ENCODE measurements at places on chromosomes 7 and 10.
A peak's percentile ranks its signal among the peaks of the same experiment; 100 is the strongest.

GRCh38 chr7:154287356-154287755, 235.2 kb downstream of the DPP6 start:
- H3K36me3 ChIP-seq, result no peaks in the 10 kb centered on the region
- no peak for DNase-seq
- no peaks in the 10 kb centered on the region for H3K4me1 ChIP-seq
- H3K4me3 ChIP-seq, result no peak overlapping the region
- H3K27me3 ChIP-seq, result no peaks in the 10 kb centered on the region
- H3K27ac ChIP-seq, result no peak overlapping the region

GRCh38 chr10:28434063-28434462, 98.9 kb upstream of the WAC start:
- no peak for DNase-seq
- no peaks in the 10 kb centered on the region for H3K36me3 ChIP-seq
- H3K4me3 ChIP-seq, result no peak overlapping the region
- H3K4me1 ChIP-seq, result no peaks in the 10 kb centered on the region

- peaks cover 87% of the 10 kb centered on the region for H3K4me1 ChIP-seq
- H3K27ac ChIP-seq, result peak overlapping the region; percentile 28
- H3K36me3 ChIP-seq, result peaks cover 14% of the 10 kb centered on the region
- no peaks in the 10 kb centered on the region for H3K27me3 ChIP-seq
- peak; percentile 80 for DNase-seq
Measured at GRCh38 chr10:6592080-6592479, 12.0 kb upstream of the PRKCQ start.

GRCh38 chr10:68963151-68963550, 7.2 kb downstream of the DDX21 start:
- no peak overlapping the region for H3K4me3 ChIP-seq
- H3K27me3 ChIP-seq, result no peaks in the 10 kb centered on the region
- no peak overlapping the region for H3K27ac ChIP-seq
- H3K36me3 ChIP-seq, result peaks cover 62% of the 10 kb centered on the region
- no peak for DNase-seq
- H3K4me1 ChIP-seq, result peaks cover 8% of the 10 kb centered on the region

DNA sequence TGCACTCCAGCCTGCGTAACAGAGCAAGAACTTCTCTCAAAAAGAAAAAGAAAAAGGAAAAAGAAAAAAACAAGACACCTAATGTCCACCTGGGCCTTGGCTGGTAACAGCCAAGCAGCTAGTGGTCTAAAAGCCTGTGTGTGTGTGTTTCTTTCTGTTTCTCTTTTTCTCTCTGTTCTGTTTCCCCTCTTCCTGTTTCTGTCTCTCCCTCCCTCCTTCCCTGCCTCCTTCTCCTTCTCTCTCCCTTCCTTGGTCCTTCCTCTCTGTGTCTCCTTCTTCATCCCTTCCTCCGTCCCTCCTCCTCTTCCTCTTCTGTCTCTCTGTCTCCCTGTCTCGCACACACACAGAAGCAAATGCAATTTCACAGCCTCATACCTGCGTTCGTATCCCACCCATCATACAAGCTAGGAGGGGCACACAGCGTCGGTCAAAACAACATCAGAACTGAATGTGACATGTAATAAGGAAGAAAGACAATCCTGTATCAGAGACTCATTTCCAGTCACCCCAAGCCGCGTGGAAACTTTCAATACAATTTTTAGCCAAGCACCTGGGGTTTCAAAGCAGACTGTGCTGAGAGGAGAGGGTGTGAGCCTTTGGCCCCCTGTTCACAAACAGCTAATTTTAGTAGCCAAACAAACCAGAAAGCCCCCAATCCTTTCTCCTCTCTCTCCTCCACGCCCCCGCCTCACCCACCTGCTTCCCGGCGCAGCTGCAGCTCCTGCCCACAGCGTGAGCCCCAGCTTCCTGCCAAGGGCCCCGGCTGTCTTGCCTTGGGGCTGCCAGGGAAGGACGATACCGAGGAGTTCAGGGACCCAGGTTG, 50.2 kb upstream of the GNA12 start:
- H3K27me3 ChIP-seq, result no peaks in the 10 kb centered on the region
- H3K4me1 ChIP-seq, result peaks cover 17% of the 10 kb centered on the region
- peak; percentile 61 for DNase-seq

- no peak for DNase-seq
- no peaks in the 10 kb centered on the region for H3K36me3 ChIP-seq
- H3K27me3 ChIP-seq, result no peaks in the 10 kb centered on the region
- H3K4me1 ChIP-seq, result no peaks in the 10 kb centered on the region
Measured at GRCh38 chr7:157457355-157458253, 120.8 kb downstream of the DNAJB6 start.

DNA sequence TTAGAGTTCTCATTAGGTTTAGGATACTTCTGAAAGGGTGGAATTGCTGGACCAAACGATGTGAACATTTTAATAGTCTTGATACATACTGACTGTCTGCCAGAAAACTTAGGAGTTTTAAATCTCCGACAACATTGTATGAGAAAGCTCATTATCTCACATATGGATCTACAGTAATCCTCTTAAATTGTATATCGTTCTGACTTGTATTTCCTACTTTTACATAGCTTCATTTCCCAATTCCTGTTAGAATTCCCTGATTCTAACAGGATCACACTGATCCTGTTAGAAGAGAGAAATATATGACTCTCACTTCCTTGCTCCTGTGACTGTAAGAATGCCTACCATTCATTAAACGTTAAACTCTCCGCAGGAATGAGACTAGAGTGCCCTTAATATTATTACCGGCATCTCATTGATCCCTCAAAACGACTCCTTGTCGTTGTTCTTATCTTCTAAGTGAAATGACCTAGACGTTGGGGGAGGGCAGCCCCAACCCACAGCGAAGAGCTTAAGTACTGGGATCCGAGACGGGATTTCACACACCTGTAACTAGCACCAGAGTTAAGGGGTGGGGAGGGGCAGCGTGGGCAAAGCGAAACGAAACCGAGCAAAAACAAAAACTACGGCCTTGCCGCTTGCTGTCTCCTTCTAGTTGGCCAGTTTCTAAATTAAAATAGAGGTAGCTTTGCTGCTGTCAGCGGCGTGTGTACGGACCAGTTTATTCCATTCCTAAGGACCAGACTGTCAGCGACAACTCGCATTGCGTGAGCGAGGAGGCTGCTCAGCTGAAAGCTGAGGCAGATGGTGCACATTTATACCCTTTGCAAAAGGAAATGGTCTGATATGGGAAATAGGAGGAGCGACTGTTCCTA, 678 bp upstream of the TMEM106B start:
- peaks cover 21% of the 10 kb centered on the region for H3K4me1 ChIP-seq
- no peaks in the 10 kb centered on the region for H3K27me3 ChIP-seq
- H3K27ac ChIP-seq, result peak overlapping the region; percentile 94
- H3K4me3 ChIP-seq, result peak overlapping the region; percentile 95

- no peaks in the 10 kb centered on the region for H3K36me3 ChIP-seq
- H3K4me1 ChIP-seq, result no peaks in the 10 kb centered on the region
- no peak overlapping the region for H3K4me3 ChIP-seq
- H3K27me3 ChIP-seq, result no peaks in the 10 kb centered on the region
- no peak for DNase-seq
- no peak overlapping the region for H3K27ac ChIP-seq
Measured at GRCh38 chr7:138825049-138825721, 27.2 kb upstream of the ATP6V0A4 start.

DNA sequence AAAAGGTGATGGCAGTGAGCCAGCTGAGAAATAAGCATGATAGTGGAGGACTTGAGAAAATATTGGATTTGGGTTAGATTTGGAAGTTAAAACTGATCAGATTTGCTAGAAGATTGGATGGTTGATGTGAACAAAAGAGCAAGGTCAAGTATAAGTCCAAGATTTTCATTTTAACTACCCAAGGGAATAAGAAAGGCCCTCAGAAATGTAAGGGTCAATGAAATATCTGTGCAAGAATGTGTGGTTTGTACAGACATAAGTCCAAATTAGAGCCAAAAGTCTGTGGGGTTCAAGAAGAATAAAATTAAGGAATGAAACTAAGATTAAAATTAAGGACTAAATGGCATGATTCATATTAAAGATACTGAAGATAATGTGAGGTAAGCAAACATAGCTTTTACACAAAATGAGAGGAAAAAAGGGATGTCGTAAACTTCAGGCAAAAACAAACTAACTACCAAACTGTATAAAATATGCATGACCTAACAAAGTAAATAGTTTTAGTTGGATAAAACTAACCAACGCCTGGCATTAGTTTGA, 78.4 kb upstream of the CACNA2D1 start:
- no peak for DNase-seq
- no peak overlapping the region for H3K4me3 ChIP-seq
- no peaks in the 10 kb centered on the region for H3K4me1 ChIP-seq
- no peaks in the 10 kb centered on the region for H3K27me3 ChIP-seq
- H3K36me3 ChIP-seq, result no peaks in the 10 kb centered on the region
- no peak overlapping the region for H3K27ac ChIP-seq

DNA sequence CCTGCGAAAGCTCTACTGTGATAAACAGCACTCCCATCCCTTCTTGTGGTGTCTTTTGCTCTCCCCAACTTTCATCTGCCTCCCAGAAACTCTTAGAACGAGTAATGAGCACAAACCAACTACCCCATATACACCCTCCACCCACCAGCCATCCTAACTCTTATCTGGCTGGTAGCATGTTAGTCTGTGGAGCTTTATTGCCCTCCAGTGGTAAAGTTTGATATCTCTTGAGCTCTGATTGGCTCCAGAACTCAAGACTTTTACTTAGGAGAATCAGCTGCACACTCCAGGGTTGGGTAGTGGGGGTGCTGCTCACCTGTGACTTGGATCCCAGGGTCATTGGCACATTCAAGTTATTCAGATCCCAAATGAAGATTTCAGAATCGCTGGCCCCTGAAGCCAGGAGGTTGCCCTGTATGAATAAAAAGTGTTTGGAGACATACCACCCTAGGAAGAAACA, 10.9 kb downstream of the SEC31B start:
- DNase-seq, result no peak
- H3K36me3 ChIP-seq, result peaks cover 26% of the 10 kb centered on the region
- peaks cover 50% of the 10 kb centered on the region for H3K4me1 ChIP-seq
- no peak overlapping the region for H3K27ac ChIP-seq
- no peak overlapping the region for H3K4me3 ChIP-seq
- H3K27me3 ChIP-seq, result no peaks in the 10 kb centered on the region

GRCh38 chr10:70499836-70500167, 21.2 kb downstream of the PALD1 start:
- no peaks in the 10 kb centered on the region for H3K27me3 ChIP-seq
- H3K4me1 ChIP-seq, result no peaks in the 10 kb centered on the region
- DNase-seq, result no peak
- H3K36me3 ChIP-seq, result no peaks in the 10 kb centered on the region

GRCh38 chr10:102225646-102226541, at the start of gene ELOVL3:
Gene ELOVL3 (plus strand): TSS chr10:102226299. CDS start chr10:102226549, 250 bp downstream.
- H3K4me1 ChIP-seq, result peaks cover 14% of the 10 kb centered on the region
- no peak within 1 kb of the TSS for H3K27ac ChIP-seq
- peak; percentile 87 for DNase-seq

- H3K4me3 ChIP-seq, result no peak overlapping the region
- no peak overlapping the region for H3K27ac ChIP-seq
- no peaks in the 10 kb centered on the region for H3K4me1 ChIP-seq
- DNase-seq, result no peak
- H3K27me3 ChIP-seq, result no peaks in the 10 kb centered on the region
- no peaks in the 10 kb centered on the region for H3K36me3 ChIP-seq
Measured at GRCh38 chr7:111690364-111691111, 128.2 kb upstream of the IMMP2L start.

- H3K4me3 ChIP-seq, result no peak overlapping the region
- no peak for DNase-seq
- H3K4me1 ChIP-seq, result no peaks in the 10 kb centered on the region
- H3K27me3 ChIP-seq, result no peaks in the 10 kb centered on the region
Measured at GRCh38 chr10:45058580-45058979, 57.9 kb downstream of the ZNF22 start.

DNA sequence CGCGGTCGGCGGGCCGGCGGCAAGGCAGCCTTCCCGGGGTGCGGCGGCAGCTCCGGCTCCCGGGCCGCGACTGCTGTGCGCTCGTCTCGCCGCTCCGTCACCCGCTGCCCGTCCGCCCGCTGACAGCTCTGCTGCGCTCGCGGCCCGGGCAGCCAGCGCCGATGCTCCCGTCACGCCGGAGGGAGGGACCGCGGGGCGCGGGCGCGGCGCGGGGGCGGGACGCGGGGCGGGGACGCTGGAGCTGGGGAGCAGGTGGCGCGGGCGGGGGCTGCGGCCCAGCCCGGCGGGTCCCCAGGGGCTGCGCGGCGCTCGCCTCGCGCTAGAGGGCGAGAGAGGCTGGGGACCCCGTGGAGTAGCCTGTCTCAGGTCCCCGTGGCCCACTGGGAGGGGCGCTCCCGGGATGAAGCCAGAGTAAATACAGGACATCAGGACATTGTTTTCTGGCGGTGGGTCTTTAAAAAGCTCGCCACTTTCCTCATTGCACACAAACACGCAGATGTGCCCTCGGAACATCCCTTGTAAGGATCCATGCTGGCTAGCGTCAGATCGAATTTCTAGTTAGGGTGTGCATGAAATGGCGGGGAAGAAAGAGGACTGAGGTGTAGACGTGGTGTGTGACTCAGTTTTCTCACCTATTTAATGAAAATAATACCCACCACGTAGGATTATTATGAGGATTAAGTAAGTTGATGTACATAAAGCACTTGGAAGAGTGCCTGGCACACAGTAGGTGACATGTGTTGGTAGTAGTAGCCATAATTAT, at the start of gene ELAPOR2:
Gene ELAPOR2 (minus strand): TSS at position 130 of the 763 bp plus-strand sequence. CDS start 141 bp downstream, outside the sequence.
- H3K36me3 ChIP-seq, result no peaks in the 10 kb centered on the region
- peaks cover 7% of the 10 kb centered on the region for H3K4me1 ChIP-seq
- no peak within 1 kb of the TSS for H3K27ac ChIP-seq

DNA sequence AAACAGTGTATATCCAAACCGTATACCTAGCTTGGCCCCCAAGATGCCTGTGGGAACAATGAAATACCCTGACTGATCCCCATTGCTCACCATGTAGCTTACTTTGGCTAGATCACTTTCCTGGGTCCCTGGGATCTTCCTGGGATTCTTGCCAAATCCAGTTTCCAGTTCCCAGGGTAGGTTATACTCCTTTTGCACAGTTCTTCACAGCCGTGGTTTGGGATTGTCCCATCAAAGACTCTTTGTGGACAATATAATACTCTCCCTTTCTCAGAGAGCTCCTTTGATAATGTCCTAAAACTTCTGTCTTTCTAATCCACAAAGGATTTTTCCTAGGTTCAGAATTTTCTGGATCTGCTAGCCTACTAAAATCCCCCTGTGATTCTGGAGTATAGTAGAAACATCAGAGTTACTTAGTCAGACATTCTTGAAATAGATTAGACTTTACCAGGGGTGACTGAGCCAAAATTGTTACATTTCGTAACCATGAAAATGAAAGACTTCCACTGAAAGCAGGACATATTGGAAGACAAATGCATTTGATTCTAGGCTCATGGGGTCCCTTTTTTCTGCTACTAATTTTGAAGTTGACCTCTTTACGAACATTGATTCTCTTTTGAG, 388.3 kb upstream of the ETV1 start:
- DNase-seq, result no peak
- no peaks in the 10 kb centered on the region for H3K4me1 ChIP-seq
- no peak overlapping the region for H3K27ac ChIP-seq
- no peak overlapping the region for H3K4me3 ChIP-seq

- H3K27me3 ChIP-seq, result no peaks in the 10 kb centered on the region
- H3K4me3 ChIP-seq, result no peak overlapping the region
- H3K27ac ChIP-seq, result no peak overlapping the region
Measured at GRCh38 chr7:129605960-129606614, 5.4 kb upstream of the NRF1 start.

GRCh38 chr7:50779427-50779826, 3.3 kb downstream of the GRB10 start:
- no peaks in the 10 kb centered on the region for H3K4me1 ChIP-seq
- DNase-seq, result no peak
- no peak overlapping the region for H3K4me3 ChIP-seq
- H3K27me3 ChIP-seq, result no peaks in the 10 kb centered on the region
- H3K27ac ChIP-seq, result no peak overlapping the region

GRCh38 chr7:4067476-4067760, 614.7 kb upstream of the FOXK1 start:
- DNase-seq, result no peak
- no peaks in the 10 kb centered on the region for H3K4me1 ChIP-seq
- no peak overlapping the region for H3K27ac ChIP-seq
- no peak overlapping the region for H3K4me3 ChIP-seq

All from CD8-positive, alpha-beta memory T cell (primary cell).